ENCODE measurements at places on chromosomes 4 and X.

DNA sequence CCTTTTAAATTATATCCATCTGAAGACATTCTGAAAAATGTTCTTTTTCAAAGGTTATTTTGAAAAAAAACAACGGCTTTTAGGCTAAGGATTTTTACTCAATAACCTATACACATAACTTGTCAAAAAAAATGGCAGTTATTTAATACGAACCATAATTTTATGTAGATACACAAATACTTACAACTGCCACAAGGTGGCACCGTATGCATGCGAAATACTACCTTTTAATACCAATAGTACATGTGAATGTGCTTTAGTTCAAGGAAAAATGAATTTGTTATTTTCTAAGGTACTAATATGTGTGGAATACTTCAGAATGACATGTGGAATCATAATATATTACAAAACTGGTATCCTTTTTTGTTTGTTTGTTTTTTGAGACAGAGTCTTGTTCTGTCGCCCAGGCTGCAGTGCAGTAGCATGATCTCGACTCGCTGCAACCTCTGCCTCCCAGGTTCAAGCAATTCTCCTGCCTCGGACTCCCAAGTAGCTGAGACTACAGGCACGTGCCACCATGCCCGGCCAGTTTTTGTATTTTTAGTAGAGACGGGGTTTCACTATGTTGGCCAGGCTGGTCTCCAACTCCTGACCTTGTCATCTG lies 4.6 kb upstream of the MAD2L1 start:
- DNase-seq: peak; percentile 73

- DNase-seq: no peak
Measured at GRCh38 chr4:76659103-76659490, 224.1 kb downstream of the SHROOM3 start.

- peak; percentile 45 for DNase-seq
Measured at GRCh38 chr4:40486534-40486933, 143.1 kb downstream of the RBM47 start.

GRCh38 chrX:41526271-41526670 lies 79.1 kb downstream of the NYX start:
- no peak for DNase-seq

DNA sequence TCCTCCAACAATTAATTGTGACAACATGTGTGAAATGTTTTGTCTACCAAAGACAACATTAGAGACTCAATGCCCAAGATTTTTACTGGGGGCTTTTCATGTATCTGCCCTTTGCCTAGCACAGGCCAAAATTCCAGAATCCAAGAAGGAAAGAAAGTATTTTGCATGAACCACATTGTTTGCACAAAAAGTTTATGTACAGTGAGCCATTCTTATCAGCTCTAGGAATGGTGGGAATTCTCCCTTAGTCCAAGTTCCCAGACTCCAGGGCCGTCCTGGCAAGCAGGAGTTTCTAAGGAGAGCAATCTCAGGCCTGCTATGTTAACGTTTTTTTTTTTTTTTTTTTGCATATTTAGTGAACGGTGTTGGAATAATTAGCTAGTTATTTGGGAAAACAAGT lies 21.6 kb downstream of the GPRASP1 start:
- DNase-seq: no peak

- no peak for DNase-seq
Measured at GRCh38 chr4:35464964-35465528, 779.3 kb downstream of the ARAP2 start.

- DNase-seq: no peak
Measured at GRCh38 chr4:129140521-129140920, 44.6 kb downstream of the C4orf33 start.

DNA sequence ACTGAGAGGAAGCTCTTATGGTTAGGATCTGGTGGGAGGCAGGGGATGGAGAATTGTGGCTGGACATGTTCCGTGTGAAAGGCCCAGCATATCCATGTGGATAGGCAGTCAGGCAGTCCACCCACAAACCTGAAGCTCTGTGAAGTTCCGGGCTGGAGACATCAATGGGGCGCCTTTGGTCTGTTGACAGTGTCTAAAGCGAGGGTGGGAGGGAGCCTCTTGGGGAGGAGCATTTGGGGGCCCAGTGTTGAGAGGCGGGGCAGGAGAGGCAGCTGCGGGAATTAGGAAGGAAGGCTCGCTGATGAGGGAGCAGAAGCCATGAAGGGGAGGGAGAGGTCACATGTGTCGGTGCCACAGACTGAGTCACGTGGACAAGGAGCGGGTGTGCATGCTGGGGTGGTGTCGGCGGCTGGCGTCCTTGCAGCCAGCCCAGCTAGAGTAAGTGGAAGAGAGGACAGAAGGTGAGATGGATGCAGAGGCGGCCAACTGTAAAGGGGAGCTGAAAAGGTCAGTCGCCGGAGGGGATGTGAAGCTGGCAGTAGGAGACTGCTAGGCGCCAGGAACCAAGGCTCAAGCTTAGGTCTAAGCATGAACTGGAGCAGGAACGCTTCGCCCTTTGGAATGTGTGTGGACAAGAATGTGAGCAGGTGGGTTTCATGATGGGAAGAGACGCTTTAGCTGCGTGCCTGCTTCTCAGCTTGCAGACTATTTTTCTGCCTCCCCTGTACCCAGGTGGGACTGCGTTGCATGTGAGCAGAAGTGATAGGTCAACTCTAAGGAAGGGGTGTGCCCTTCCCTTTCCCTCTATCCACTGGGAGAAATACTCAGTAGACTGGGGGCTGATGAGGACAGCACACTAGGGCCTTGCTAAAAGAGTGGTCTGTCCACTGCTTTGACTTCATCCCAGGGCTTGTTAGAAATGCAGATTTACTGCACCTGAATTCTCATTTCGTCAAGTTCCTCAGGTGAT lies 44.0 kb upstream of the TLR2 start:
- no peak for DNase-seq

DNA sequence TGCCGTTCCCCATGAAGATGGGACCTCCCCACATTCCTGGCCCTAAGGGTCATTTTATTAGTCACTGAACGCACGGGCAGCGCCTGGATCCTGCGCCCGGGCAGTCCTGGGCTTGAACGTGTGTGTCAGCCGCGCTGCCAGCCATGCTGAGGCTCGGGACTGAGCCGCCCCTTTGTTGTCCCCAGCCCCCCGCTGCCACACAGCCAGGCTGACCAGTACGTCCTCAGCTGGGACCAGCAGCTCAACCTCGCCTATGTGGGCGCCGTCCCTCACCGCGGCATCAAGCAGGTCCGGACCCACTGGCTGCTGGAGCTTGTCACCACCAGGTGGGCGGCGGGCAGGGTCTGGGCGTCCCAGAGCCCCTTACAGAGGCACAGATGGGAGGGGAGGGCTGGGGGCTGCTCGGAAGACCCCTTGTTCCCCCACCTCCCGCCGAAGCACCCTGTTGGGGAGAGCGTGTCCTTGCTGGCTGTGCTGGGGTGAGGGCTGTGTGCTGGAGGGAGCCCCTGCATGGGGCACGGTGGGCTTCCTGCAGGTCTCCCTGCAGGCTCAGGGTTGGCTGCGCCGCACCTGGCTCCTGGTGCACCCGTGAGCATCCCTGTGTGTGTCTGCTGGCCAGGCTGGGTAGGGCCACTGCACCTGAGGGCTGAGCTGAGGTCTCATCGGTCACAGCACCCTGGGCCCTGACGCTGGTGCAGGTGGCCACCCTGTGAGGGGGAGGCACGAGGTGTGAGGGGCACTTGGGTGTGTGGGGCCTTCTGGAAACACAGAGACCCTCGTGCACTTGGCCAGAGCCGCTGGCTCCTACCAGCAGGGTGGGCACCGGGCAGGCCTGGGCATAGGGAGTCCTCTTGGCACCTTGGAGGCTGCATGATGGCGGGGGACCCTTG lies 1.0 kb downstream of the IDUA start:
- peak; percentile 86 for DNase-seq

- DNase-seq: peak; percentile 18
Measured at GRCh38 chr4:45663628-45664081, 460.2 kb downstream of the GABRG1 start.

GRCh38 chr4:188688956-188689355 lies 549.7 kb downstream of the TRIML1 start:
- DNase-seq: no peak

GRCh38 chr4:162782778-162783525 lies 383.7 kb downstream of the NAF1 start:
- DNase-seq: no peak

- no peak for DNase-seq
Measured at GRCh38 chr4:139465922-139466321, 12.0 kb downstream of the RAB33B start.

- DNase-seq: no peak
Measured at GRCh38 chr4:86657382-86657781, 63.3 kb downstream of the PTPN13 start.

DNA sequence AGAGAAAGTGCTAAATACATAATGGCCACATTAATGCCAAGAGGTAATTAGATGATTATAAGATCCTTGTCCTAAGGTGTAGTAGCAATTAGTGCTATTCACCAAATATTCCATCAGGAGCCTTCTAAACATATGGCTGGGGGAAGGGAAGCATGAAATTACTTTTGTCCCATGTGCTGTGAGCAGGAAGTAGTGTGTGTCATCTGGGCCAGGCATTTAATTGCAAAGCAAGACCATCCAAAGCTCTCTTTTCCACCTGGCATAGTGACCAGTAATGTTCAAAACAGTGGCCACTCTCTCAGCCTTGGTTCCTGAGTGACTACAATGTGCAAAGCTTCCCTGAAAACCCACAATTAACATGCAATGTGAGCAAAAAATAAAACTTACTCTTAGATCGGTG lies 144.2 kb upstream of the FAM241A start:
- no peak for DNase-seq

DNA sequence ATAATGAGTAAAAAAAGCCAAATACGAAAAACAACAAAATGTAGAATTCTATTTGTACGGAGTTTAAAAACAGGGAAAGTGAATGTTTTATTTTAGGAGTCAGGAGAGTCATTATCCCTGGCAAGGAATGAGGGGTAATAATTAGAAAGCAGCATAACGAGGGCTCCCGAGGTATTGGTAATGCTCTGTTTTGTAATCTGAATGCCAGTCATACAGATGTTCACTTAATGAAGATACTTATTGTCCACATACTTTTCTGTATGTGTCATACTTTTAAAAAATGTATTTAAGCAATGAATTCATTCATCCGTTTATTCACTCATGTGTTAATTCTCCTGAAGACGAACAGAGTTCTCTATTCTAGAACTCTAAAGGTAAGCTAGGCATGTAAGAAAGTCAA lies 87.8 kb upstream of the BMP2K start:
- peak; percentile 47 for DNase-seq

DNA sequence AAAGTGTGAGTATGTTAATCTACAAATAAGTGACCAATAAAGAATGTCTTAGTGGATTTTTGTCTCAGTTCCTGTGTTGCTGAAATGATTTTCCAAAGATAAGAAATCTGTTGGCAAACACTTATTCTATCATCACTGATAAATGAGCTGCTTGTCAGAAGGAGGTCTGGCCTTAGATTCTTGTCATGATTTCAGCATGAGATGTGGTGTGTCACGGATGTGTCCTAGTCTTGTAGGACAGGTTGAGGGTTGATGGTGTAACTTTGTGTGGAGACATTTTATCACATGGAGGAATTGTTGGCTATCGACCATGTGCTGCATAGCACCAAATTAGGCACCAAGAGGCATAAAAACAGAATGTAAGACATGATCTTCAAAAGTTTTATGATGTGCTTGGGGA lies 31.8 kb upstream of the LIMCH1 start:
- peak; percentile 21 for DNase-seq

DNA sequence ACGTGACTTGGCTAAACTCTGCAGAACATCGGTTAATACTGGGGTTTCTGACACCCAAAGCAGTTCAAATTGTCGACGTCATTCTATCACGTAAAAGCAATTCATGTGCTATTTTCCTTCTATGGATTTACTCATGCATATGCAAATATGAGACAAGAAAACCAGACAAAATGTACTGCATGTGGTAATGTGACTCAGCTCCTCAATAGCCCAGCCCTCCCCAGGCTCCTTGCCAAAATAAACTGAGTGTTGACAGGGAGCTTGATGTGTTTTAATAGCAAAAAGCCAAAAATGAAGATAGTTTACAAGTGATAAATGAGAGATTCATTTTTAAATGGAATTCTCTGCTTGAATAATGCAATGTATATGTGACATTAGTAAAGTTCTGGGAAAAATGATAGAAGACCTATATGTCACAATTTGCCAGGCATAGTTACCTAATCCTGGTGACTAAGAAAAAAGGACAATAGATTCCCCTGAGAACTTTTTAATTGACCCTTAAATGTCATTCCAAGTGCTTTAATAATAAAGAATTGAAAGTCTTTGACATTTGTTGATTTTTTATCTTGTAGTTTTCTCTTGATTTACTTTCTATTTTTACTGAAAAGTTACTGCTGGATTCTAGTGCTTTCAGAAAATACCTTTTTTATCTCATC lies 1700.6 kb upstream of the TENM3 start:
- no peak for DNase-seq

GRCh38 chr4:51870441-51871188 lies 27.7 kb downstream of the DCUN1D4 start:
- peak; percentile 13 for DNase-seq

DNA sequence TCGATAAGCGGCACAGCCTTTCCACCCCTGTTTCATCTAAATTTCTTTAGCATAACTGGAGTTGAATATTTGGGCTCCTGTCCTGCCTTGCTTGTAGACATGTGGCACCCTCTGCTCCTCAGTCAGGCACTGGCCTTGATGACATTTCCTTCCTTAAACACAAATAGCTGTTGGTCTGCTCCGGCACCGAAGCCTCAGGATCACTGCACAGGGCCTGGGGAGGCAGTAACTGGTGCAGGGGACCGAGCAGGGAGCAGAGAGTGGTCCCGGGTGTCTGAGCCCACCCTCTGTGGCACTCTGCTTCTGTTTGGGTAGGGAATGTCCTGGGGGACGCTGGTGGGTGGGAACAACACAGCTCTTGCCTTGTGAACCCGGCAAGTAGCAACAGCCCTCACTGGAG lies 13.6 kb downstream of the RGS12 start:
- DNase-seq: no peak

DNA sequence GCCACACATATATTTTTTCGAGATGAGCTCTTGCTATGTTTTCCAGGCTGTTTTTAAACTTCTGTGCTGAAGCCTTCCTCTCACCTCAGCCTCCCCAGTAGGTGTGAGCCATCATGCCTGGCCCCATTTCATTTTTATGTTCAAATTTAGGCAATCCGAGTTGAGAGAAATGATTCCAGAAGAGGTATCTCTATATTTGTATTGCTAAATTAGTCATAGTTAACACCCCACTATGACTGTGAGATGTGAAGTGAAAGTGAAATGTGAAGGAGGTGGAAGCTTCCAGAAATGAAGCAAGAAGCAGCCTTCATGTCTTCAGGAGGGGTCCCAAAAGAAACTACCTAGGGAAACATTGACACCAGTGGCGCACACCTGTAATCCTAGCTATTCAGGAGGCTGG lies 17.7 kb downstream of the APELA start:
- no peak for DNase-seq

DNA sequence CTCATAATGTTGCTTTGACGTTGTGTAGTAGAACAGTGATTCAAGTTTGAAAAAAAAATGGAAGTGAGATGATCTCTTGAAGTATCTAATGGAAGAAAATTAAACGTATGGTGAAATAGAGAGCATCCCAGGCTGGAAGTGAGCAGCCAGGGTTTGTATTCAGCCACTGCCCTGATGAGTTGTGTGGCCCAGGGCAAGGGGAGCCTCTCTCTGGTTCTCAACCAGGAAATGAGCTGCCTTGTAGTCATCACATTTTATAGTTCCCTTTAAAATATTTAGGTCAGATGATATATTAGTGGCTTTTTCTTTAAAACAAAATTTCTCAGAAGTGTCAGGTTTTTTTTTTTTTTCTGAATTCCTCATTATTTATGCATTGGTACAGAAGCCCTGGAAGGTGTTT lies 150.3 kb downstream of the GPAT3 start:
- peak; percentile 92 for DNase-seq

GRCh38 chr4:56995525-56995924 lies 16.8 kb downstream of the POLR2B start:
- DNase-seq: peak; percentile 94

All from GM23248 (cell line).